ENCODE measurements at places on chromosomes 2 and 18.

DNA sequence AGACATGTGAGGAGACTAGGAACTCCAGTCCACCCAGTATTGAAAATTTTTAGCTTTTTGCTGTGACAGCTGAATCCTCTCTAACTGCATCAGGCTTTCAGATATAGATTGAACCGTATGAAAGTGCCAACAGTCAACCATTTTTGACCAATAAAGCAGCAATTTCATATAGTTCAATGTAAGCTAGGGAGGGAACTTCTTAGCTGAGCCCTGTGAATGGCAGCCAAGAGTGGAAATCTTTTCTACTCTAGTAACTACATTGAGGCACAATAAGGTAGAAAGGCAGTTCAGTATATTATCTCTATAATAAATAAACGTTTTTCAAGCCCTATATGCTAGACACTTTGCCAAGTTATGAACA, 96.3 kb upstream of the TANK start:
- no peak for DNase-seq

DNA sequence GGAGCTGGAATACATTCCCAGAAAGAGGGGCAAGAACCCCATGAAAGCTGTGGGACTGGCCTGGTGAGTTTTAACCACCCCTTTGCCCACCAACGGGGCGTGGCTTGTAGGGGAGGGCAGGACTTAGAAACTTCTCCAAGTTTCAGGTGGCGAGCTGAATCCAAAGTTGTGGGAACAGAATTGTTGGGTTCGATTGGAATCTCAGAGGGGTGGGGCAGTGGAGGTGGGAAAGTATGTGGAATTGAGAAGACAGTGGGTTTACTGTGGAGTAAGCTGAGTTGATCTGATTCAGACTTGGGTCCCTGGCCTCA, 1.1 kb downstream of the PNKD start:
- DNase-seq: no peak

GRCh38 chr2:209525331-209525730, 101.5 kb downstream of the MAP2 start:
- peak; percentile 26 for DNase-seq

DNA sequence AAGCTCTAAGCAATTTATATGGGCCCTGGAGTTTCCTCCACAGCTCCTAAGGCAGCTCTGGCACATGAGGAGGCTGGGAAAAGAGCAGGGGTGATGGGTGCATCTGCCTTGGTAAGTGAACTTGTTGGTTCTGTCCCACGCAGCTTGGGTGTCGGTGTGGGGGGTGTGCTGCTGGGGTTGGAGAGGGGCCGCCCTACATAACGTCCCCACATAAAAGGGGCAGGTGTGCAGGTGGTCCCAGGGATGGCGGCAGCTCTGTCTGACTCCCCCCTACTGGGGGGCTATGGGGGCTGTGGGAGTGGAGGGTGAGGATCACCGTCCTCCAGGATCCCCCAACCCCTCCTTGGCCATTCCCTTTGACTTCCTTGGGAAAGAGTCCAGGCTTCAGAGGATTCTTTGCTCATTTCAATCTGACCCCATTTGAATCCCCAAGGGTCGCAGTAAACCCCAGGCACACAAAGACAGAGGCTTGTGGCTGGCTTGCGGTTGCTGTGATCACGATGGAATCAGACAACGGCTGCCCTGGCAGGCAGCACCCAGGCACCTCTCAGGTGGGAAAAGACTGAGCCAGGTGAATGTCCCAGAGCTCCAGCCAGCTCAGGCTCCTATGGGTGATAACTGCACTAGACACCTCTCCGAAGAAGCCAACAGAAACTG, 34.5 kb upstream of the CD8A start:
- no peak for DNase-seq

DNA sequence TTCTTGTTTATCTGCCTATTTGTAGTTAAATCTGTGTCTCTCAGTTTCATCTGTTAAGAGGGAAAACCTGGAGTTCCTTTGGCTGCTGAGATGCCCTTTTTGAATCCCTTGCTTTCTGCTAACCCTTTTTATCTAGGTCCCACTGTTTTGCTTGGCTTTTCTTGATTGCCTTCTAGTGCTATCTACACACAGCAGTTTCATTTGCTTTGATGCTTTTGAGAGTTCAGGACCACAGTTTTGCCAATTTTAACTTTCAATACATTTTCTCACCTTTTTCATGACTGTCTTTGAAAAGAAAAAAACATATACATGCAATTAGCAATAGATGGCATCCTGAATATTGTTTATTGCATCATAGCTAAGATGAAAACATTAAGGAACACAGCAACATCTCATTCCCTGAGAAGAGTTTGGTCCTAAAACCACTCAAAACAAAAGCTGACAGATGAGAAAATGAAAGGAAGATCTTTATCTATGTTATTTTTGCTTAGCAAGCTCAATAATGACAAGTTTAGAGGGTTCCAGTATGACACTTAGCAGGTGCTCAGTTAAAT, 241.4 kb upstream of the MEX3C start:
- no peak for DNase-seq

DNA sequence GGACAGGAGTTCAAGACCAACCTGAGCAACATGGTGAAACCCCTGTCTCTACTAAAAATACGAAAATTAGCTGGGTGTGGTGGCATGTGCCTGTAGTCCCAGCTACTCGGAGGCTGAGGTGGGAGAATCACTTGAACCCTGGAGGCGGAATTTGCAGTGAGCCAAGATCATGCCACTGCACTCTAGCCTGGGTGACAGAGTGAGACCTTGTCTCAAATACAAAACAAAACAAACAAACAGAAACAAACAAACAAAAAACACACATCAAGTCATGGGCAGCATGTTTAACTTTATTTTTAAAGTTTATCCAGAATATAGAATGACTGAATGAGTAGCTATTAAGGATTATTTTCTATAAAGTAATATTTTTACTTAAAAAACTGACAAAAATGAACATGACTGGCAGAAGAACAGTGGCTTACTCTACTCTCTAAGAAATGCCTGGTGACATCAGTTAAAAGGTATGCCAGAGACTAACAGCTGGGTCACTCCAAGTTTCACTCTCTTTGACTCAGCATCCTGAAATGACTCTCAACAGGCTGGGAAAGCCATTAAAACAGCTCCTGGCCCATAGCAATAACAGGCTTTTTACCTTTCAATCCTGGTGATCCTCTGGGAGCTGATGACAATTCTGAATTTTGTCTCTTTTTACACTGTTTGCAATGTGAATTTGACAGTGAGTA, 281.6 kb upstream of the STON1 start:
- peak; percentile 91 for DNase-seq

DNA sequence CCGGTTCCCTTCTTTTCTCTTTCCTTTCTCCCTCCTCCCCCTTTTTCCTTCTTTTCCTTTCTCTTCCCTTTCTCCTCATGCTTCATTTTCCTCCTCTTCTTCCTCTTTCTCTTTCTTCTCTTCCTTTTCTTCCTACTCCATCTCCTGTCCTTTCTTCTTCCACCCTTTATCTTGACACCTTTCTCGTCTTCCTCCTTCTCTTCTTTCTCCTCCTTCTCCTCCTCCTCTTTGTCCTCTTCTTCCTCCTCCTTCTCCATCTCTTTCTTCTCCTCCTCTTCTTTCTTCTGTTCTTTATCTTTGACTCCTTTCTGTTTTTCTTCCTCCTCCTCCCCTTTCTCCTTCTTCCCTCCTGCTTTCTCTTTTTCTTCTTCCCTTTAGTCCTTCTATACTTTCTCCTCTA, 53.2 kb downstream of the CELF4 start:
- DNase-seq: no peak

GRCh38 chr2:216284708-216285107, 87.6 kb downstream of the MARCHF4 start:
- DNase-seq: no peak

DNA sequence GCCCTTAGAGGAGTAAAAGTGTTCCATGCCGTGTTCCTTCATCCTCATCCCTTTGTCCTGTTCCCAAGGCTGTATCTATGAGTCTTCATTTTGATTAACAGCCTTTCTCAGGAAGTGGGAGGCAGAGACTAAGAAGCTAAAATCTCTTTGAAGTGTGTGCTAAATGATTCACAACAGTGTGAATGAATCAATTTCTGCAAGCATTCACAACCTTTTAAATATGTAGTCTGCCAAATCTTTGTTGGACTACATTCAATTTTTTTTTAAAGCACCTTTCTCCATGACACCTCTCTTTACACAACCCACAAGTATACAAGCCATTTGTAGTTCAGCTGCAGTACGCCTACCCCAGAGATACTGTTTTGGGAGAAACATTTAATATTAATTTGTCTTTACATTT, 408.6 kb upstream of the FANCL start:
- DNase-seq: peak; percentile 13

GRCh38 chr2:112958428-112959108, 19.2 kb upstream of the IL36G start:
- DNase-seq: peak; percentile 15

DNA sequence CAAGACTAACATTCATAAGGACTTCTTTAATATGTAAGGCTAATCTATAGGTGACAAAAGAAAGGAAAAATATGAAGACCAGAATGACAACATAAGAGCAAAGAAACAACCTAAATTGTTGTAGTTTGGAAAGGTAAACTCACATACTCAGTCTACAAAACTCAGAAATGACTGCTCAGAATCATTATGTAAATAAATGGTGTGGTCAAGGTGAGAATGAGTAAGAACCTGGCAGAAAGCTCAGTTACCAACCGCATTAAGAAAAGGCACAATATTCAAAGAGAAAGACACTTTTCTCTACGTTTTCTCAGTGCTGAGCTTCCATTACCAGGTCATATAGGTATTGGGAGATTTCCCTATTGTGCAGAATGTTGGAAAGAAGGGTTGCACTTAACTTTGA, 15.8 kb downstream of the ATF2 start:
- DNase-seq: peak; percentile 16

GRCh38 chr2:188869550-188869949, 104.6 kb upstream of the COL3A1 start:
- DNase-seq: peak; percentile 59

GRCh38 chr18:25594351-25594750, 242.4 kb upstream of the ZNF521 start:
- peak; percentile 71 for DNase-seq

- no peak for DNase-seq
These were observed 206.1 kb downstream of the TWIST2 start for GRCh38 chr2:239053801-239054503.

DNA sequence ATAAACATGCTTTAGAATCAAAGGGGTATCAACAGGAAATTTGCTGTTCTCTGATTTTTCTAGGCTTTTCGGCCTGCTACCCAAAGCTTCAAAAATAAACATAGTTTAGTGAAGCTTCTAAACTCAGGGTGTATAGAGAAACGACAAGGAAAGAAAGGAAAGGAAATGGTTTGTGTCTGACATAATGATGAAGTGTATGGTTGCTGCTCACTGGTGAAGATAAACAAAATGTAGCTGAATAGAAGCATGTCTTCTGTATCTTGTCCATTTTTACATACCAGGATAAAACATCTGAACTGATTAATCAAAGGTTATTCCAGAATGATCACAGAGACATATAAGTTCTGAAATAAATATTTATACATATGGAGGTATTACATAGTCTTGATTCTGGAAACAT, 1324.6 kb upstream of the NRXN1 start:
- DNase-seq: peak; percentile 30

DNA sequence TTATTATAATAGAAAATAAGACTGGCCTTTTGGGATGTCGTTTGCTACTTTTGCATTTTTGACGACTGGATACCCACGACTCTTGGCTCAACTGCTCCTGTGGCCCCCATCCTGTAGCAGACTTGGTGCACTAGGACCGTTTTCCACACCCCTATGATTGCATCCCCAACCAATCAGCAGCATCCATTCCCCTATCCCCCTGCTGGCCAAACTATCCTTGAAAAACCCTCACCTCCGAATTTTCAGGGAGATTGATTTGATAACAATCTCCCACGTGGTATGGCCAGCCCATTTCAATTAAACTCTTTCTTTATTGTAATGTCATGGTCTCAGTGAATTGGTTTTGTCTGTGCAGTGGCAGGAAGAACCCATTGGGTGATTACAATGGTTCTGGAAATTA, 37.9 kb upstream of the TTR start:
- DNase-seq: no peak

- DNase-seq: no peak
These were observed 200.1 kb downstream of the NDUFA10 start for GRCh38 chr2:239824866-239825704.

DNA sequence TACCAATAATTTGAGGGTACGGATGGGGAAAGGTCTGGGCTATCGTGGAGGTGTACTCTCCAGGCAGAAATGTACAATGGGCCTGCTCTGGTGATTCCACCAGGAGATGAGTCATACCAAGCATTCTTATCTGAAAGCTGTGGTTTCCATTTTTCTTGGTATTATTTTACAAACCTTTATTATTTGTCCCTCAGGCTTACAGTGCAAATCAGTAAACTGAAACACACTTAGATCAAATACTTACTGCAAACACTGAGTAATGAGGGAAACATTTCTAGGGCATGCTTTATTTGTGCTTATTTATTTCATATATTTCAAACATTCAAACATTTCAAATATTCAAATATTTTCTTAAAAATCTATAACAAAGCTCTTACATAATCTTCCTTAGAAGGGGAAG, 319.8 kb downstream of the RND3 start:
- DNase-seq: peak; percentile 79

GRCh38 chr2:128549094-128549493, 230.4 kb upstream of the HS6ST1 start:
- no peak for DNase-seq

GRCh38 chr2:112884869-112885505, 26.0 kb upstream of the IL37 start:
- DNase-seq: no peak

DNA sequence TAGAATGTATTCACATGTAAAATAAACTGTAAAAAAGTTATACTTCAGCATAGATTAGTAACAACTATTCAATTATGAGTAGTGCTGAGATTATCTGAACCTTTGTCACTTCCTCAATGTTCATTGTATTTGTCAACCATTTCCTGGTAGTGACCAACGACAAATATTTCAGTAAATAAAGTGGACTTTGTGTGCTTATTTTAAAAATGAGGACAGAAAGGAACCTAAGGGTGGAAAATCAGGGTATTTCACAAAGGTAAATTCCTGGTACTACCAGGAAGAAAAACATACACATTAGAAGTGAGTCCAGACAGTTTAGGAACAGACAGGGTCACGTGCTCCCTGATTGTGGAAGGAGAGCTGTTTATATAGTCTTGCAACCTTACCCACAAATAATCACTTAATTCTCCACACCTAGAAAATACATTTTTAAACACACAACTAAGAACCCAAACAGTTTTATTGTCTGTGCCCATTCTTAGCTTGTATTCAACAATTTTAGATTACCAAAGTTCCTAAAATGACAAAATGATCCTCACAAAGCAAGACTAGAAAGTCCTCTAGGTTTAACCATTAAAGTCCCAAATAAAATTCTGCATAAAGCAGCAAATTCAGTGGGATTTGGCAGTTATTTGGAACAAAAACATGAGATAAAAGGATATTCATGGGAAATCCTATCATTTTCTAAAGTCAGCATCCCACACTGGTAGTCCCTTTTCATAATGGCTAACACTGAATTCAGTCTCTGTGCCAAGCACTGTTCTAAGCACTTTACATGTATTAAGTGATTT, 28.2 kb downstream of the PELI1 start:
- DNase-seq: no peak

GRCh38 chr18:45403341-45404049, 211.8 kb upstream of the SLC14A2 start:
- DNase-seq: peak; percentile 13

Measured in astrocyte (in vitro differentiated cells and primary cell).